ENCODE measurements at places on chromosomes 3 and 15.

DNA sequence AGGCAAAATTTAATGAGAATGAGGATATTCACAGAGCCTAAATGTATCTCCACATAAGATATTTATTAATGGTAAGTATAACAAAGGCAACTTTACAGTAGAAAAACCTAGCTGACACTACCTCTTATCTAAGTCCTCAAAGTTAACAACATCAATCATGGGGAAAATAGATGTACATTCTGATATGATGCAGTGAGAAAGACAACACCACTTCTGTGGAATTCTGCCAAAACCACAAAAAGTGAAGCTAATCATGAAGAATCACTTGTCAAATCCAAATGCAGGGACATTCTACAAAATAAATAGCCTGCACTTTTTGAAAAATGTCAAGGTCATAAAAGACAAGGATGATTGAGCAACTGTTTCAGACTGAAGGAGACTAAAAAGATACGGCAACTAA lies 27.5 kb upstream of the EOMES start:
- no peak for DNase-seq

- DNase-seq, result no peak
These were observed 142.7 kb upstream of the IGF1R start for GRCh38 chr15:98505611-98506031.

DNA sequence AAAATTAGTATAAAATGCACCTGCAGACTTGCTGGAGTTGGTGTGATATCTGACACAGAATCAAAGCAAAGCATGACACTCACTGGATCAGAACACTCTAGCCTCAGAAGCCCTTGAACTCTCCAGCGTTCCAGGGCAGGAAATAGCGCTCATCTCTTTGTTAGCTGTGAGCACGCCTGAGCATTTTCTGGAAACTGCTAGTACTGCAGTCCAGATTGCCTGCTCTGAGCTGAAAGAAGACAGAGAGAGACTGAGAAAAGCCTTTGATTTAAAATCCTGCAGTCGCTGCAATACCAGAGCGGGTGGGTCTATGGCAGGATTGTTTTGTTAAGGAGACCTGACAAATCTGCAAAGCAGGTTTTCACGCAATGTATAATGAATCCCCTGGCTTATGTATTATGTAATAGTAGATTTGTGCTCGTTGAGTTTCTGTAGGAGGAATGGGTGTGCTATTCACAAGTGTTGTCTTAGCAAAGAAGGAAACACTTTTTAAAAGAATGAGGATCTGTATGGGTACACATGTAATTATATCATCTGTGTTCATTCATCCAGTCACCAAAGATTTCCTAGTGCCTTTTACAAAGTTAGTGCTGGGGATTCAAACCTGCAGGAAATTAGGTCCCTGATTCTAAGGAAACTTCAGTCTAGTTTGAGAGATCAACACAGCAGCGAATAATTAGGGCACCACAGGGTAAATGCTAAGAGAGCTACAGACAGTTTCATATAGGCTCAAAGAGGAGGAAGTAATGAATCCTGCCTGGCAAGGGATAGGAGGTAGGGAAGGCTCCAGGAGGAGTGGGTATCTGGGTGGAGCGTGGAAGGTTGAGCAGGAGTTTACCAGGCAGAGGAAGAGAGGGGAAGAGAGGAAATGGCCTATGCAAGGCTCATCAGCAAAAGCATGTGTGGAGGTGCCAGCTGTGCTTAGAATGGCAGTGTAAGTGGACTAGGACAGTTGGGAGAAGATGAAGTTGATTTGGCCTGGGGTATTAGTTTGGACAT lies 26.1 kb upstream of the MGLL start:
- no peak for DNase-seq

GRCh38 chr3:182957676-182958266 lies 22.6 kb downstream of the DCUN1D1 start:
- DNase-seq, result peak; percentile 65

GRCh38 chr3:128780101-128780837 lies 54.3 kb downstream of the RAB7A start:
- no peak for DNase-seq

GRCh38 chr3:182521339-182521738 lies 272.0 kb upstream of the ATP11B start:
- DNase-seq, result no peak

DNA sequence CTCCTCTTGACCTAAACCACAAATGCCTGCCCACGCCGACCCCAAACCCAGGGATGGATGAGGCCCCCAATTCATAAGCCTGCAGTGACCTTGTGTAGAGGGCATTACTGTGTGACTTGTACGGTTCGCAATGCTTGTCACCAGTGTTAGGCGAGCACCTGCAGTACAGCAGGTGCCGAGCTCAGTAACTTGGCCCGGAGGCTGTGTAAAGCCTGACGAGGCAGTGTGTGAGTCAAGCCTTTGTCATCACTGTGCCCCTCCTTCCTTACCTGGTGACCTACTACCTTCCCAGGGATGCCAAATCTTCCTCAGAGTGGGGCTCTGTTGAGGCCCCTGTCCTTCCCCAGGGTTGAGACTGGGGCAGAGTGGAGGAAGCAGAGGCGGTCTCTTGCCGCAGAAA lies 37.2 kb upstream of the TMEM115 start:
- no peak for DNase-seq

- DNase-seq, result no peak
These were observed 17.9 kb downstream of the CP start for GRCh38 chr3:149203758-149204157.

DNA sequence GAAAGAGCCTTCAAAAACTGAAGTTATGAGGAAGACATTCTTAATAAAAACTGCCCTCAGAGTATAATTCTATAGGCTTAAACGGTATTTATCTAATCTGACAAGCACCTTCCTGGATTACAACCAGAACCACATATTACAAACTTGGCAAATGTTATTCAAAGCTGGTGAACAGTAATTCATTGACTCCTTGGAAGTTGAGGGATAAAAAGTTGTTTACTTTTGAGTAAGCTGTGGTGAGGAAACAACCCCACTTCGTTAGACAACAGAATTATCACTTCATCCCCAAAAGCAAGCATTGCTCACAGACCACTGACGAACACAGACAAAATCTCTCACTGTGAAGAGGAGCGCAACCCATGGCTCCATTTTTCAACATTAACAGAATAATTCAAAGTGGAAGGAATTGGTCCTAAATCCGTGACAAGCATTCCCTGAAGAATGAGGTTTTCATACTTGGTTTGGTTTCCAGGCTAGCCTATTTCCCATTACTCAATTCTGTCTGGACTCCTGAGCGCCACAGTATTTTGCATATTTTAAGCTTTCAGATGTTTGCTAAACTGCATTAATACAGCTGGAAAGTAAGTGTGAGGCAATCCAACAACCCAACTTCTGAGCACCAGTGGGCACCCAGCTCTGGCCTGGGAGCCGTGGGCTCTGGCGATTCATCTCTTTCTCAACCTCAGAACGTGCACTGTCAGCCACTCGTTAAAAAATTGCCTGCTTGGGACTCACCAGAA lies 32.7 kb downstream of the LRIG1 start:
- no peak for DNase-seq

DNA sequence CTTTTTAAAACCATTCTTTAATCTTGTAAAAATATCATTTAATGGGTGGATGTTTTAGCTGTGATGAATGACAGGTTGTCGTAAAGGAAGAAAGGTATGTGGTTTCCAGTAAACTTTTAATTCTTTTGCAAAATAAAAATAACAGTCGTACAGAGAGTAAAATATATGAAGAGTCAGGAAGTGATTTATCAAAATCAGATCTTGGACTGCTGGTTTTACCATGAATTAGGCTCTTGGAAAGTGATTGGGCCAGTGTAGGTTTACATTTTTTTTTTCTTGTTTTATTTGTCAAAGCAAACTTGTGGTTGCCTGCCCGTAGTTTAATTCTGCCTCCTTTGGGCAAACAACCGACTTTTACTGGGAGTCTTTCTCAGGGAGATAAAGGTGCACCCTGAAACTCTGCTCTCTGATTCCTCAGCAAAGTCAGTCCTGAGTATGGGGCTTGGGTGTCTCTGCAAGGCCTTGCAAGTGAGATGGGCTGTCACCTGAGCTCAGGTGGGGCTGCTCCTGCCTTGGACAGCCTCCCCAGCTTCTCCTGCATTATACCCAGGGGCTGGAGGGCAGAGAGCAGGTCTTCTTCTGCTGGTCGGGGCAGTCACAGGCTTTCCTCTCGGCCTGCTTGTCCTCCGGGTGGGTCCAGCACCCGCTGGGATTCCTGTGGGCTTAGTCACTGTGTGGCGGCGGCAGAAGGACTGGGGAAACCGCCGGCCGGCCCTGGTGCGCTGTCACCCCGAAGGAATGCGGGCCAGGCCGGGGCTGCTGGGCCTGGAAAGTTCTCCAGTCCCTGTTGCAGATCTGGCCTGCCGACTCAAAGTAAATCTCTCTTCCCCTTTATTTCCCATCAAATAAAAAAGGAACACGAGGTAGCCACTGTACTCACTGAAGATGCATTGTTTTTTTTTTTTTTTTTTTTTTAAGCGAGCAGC lies 79.0 kb downstream of the IGF1R start:
- DNase-seq, result no peak

DNA sequence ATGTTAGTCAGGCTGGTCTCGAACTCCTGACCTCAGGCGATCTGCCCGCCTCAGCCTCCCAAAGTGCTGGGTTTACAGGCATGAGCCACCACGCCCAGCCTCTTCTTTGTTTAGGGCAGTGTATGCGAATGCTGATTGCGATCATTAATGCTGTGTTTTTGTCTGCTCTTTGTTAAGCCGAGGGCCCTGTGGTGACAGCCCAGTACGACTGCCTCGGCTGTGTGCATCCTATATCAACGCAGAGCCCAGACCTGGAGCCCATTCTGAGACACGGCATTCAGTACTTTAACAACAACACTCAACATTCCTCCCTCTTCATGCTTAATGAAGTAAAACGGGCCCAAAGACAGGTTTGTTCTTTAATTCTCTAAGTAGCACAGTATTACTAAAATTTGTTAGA lies 7.8 kb downstream of the KNG1 start:
- no peak for DNase-seq

- no peak for DNase-seq
These were observed 36.4 kb upstream of the BNC1 start for GRCh38 chr15:83320844-83321243.

- no peak for DNase-seq
These were observed 208.6 kb upstream of the TOPAZ1 start for GRCh38 chr3:44033123-44033522.

DNA sequence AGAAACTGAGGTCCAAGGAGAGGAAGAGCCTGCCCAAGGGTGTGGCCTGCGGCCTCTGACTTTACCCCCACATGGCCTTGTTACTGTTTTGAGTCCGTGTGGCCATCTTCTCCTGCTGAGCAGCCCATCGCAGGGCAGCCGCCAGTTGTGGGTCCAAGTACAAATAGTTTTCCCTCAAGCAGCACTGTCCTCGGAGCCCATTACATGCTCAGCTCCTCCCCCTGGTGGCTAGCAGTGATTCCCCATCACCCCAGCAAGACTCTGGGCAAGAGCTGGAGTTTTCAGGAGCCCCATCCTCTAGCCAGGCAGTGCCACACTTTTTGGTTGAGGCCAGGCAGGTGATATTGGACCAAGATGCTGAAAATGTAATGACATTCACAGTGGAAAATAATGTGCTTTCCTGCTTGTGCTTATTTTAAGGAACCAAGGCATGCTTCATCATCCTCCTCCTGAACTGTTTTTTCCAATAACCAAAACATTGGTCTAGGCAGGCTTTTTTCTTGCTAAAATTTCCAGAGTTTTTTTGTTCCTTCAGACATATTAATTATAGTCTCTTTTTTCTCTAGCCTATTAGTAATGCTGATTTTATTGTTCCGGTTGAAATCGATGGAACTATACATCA lies 23.2 kb upstream of the VILL start:
- no peak for DNase-seq

- DNase-seq, result no peak
These were observed 113.0 kb downstream of the SNRPN start for GRCh38 chr15:25067725-25068309.

- no peak for DNase-seq
These were observed 51.6 kb upstream of the NR2E3 start for GRCh38 chr15:71758711-71759110.

Measured in hematopoietic multipotent progenitor cell treated with erythropoietin and hydrocortisone succinate and interleukin-3 and kit ligand, for 17 days (in vitro differentiated cells).